ENCODE measurements at places on chromosomes 7 and 10.
A peak's percentile ranks its signal among the peaks of the same experiment; 100 is the strongest.

DNA sequence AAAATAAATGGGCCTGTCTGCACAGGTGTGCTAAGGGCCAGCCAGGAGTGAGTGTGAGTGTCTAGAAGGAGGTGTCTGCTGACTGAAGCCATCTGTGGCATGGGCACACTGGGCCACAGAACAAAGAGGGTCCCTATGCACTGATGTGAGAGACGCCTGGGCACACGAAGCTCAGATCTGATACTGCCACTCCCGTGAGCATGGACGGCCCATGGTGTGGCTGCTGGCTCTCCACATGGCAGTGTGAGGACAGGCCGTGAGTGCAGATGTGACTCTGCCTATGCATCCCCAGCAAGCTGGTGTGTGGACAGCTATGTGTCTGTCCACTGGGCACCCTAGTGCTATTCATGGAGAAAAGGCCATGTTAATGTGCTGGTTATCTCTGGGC lies 12.8 kb upstream of the MYL7 start:
- no peak for DNase-seq

DNA sequence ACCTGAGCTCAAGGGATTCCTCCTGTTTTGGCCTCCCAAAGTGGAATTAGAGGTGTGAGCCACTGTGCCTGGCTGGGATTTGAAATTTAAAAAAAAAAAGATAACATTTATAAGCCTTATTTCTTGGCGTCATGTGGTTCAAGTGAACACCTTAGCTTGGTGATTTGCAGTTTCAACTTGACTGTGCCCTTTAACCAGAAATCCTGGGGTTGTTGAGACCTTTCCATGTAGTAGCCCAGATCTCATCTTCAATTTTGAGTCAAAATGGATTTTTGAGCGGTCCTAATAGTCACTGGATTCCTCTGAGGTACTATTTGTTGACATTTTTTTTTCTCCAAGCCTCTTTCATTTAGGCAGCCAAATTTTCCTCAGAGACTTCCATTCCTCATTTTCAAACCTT lies 29.5 kb upstream of the FBXW4 start:
- no peak for DNase-seq

GRCh38 chr10:127161482-127161881 lies 34.9 kb downstream of the INSYN2A start:
- no peak for DNase-seq

- DNase-seq, result no peak
Observed at GRCh38 chr7:68524126-68524525, 1074.1 kb upstream of the AUTS2 start.

DNA sequence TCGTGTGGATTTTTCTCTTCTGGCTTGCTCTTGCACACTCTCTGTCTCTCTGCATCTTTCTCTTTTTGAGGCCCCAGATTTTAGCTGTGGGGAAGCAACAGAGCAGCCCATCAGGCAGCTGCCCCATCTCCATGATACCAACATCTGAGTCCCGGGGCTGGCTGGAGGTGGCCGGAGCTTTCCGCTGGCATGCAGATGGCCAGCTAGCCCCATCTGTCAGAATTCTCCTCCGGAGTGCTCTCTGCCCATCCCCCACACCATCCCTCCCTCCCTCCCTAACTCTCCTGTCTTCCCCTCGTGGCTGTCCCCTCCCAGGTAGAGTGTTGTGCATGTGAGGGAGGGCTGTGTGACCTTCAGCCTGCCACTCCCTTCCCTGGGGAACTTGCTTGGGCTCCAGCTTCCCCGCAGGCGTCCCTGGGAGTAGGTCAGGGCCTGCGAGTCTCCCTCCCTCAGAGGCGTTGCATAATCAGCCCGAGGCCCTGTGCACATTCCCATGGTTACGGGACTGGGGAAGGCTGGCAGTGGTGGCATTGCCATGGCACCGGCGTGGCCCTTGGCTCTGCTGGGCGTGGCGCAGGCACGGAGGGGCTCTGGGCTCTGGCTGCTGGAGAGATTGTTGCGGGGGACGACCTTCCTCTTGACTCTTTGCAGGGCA lies 24.7 kb downstream of the GHRHR start:
- no peak for DNase-seq

- DNase-seq, result no peak
Observed at GRCh38 chr10:83585686-83586085, 553.6 kb upstream of the GHITM start.

DNA sequence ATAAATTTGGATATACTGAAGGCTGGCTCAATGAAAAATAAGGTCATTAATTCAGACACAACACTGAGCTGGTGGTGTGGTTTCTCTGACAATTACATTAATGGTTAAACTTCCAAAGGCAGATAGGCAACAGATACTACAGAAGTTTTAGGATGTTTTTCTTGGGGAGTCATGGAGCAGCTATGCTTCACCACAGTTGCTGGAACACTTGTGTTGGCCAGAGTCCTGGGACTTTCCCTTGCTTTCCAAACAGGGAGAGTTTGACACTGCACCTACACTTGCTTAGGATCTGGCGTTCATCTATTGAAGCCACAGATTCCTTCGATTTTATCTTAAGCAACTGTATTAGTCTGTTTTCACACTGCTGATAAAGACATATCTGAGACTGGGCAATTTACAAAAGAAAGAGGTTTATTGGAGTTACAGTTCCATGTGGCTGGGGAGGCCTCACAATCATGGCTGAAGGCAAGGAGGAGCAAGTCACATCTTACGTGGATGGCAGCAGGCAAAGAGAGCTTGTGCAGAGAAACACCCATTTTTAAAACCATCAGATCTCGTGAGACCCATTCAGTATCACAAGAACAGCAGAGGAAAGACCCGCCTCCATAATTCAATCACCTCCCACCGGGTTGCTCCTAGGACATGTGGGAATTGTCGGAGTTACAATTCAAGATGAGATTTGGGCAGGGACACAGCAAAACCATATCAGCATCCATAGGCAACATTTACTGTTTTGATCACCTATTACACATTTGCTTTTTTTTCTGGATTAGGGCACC lies 27.8 kb upstream of the TMEM178B start:
- DNase-seq, result no peak

- no peak for DNase-seq
Observed at GRCh38 chr10:4239186-4239585, 454.2 kb upstream of the KLF6 start.

- no peak for DNase-seq
Observed at GRCh38 chr7:123828805-123829204, 16.2 kb upstream of the HYAL4 start.

GRCh38 chr10:26486304-26486703 lies 48.2 kb downstream of the APBB1IP start:
- DNase-seq, result no peak

DNA sequence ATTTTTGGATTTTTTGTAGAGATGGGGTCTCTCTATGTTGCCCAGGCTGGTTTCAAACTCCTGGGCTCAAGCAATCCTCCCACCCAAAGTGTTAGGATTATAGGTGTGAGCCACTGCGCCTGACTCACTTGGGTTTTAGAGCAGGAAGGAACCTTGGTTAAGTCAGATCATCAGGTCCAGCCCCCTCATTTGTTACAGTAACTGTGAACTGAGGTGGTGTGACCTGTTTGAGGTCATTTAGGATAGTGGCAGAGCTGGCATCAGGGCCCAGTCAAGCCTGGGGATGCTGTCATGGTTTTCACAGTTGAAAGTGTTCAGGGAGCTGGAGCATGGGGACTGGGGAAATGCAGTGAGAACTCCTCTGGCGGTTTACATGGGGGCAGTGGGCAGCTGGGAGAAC lies 159.6 kb downstream of the TAX1BP1 start:
- DNase-seq, result no peak

DNA sequence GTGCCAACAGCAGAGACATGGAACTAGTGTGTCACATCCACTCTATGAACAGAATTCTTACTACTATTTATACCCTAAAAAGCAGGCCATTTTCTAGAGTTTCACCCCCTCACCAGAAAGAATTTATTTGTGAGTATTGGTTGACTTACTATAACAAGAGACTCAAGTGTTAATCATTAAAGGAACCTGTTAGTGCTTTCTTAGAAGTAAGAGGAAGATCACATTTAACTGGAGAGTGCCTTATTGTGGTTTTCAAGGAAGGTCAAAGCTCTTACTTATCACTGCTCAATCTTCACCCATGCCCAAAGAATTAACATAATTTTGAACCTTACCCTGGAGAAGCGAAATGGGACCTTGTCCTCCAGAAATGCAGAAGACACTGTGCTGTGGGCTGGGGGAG lies 169.3 kb upstream of the PRSS1 start:
- DNase-seq, result no peak

- DNase-seq, result no peak
Observed at GRCh38 chr10:26621889-26622711, 75.4 kb upstream of the PDSS1 start.

- DNase-seq, result no peak
Observed at GRCh38 chr10:102220612-102221011, 5.5 kb upstream of the ELOVL3 start.

DNA sequence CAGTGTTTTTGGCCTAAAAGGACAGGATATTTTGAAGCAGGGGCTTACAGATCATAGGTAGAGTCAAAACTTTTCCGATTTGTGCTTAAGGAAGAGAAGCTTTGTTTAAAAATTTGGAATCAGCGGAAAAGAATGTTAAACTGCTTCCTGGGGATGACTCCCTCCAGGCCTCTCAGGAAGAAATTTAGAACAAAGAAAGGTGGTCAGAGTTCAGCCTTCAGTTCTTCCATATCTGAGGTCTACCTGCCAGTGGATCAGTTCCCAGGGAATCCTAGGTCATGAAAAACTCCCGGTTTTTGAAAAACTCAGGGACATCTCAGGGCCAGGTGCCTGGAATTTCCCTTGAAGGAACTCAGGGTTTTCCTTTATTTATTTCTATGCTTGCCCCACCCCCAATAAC lies 100.3 kb downstream of the MCU start:
- DNase-seq, result no peak

DNA sequence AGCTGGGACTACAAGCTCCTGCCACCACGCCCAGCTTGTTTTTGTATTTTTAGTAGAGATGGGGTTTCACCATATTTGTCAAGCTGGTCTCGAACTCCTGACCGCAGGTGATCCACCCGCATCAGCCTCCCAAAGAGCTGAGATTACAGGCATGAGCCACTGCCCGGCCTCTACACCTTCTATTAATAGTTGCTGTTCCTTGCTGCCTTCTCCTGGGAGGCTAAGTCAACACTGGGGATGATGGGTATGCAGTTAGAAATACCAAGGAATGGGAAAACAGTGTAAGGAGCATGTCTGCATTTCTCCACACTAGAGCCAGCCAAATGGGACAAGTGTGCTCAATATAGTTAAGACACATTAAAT lies 97.3 kb upstream of the PDLIM1 start:
- DNase-seq, result no peak

DNA sequence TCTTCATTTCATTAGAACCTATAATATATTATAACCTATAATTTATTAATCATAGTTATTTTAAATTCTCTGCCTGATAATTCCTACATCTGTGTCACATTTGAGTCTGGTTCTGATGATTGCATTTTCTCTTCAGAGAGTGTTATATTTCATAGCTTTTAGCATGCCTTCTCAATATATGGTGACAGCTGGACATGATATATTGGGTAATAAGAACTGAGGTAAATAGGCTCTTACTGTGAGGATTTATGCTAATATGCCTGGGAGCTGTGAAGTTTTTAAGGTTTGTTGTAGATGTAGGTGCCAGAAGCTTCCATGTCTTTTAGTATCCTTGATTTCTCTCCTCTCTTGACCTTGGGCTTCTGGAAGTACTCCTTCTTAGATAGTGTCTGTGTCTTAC lies 325.9 kb upstream of the SEMA3D start:
- peak; percentile 38 for DNase-seq

GRCh38 chr10:23065181-23065948 lies 30.0 kb upstream of the MSRB2 start:
- DNase-seq, result no peak

Measured in NCI-H2081 treated with DMSO at 0.1 percent for 48 hours (cell line).